BJ (cell line): ENCODE measurements at places on chromosomes 3 and 15. TPM values are rescaled to one million over a fixed set of nuclear protein-coding genes. Genes with fewer than 3 reads are reported as not detected.

DNA sequence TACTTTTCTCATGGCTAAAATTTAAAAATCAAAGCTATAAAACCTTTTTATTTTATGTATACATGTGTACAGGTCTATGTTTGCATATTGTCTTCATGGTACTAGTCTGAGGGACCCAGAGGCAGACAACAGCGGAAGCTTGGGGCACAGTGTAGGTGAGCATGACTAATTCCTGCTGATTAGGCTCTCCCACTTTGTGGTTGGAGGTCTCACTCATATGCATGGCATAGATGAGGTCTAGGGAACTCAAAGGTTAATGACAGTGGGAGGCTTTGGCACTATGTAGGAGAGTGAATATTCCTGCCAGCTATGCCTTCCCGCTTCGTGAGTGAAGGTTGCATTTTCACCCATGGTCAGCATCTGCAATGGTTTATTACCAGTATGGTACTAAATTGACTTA is 47.5 kb upstream of the AADACL2 start:
- no peak for DNase-seq

Gene HTR3E
- not detected in 2 replicates for polyA plus RNA-seq

Gene TEX55
- not detected in 2 replicates for polyA plus RNA-seq

Gene CCPG1
- polyA plus RNA-seq: 33.8 and 79.0 TPM in 2 replicates

Gene GPR160
- polyA plus RNA-seq: 0.09 and 0.29 TPM in 2 replicates

- no peak for DNase-seq
Measured at GRCh38 chr15:80242802-80243201, 9.2 kb downstream of the CTXND1 start.

DNA sequence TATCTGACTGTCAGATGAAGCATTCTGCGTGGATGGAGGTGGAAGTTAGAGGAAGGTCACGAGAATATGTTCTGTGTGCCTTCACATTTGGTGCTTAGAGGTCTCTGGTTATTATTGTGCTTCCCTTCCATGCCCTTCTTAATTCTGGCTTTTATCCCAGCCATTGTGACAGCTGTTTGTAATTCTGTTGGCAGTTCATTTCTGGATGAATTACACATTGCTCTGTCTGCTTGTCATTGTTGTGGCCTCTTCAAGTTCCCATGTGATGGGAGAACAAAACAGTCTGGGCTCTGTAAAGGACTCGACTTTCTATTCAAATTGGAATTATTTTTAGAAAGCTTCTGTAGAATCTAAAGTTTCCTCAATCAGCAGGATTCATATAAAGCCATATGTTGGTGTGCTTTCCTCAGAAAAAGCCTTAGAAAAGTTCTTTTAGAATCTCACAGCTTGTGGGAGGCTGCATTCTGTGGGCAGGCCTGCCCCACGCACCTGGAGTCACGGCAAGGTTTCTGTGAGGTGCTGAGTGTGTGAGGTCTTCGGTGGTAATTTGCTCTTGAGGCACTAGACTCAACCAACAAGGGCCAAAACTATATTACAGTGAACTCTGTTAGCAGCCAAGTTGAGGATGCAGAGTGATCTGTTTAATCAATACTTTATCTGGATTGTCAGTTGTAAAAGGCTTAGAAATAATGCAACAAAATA is 397.4 kb upstream of the AZI2 start:
- no peak for DNase-seq

DNA sequence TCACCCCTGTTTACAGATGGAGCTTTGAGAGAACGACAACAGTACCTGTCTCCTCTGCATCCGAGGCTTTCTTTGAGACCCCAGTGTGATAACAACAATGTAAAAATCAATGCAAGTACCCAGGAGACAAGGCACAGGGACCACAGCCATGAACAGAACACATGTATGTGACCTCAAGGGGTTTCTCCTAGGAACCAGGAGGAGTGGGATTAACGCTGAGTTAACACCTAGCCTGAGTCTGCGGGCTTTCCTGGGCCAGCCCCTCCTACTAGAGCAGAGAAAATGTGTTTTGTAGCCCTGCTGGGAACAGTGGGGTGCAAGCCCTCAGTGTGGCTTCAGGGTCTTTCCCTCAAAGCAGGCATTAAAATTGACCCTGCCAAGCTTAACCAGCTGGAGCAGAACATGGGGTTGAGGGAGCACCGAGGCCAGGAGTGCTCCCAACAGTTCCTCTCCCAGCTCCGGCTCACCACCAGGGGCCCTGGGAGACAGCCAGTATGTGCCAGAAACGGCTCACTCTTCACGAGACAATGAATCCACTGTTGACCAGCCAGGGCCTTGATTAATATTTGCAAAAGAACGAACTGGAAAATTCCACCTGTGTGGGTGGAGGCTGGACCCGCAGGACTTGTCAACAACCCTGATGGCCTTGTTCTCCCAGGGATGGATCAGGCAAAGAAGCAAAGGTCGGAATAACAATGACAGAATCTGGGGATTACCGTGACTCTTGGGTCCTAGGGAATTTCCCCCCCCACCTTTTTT is 3.6 kb downstream of the CHDH start:
- DNase-seq: no peak

DNA sequence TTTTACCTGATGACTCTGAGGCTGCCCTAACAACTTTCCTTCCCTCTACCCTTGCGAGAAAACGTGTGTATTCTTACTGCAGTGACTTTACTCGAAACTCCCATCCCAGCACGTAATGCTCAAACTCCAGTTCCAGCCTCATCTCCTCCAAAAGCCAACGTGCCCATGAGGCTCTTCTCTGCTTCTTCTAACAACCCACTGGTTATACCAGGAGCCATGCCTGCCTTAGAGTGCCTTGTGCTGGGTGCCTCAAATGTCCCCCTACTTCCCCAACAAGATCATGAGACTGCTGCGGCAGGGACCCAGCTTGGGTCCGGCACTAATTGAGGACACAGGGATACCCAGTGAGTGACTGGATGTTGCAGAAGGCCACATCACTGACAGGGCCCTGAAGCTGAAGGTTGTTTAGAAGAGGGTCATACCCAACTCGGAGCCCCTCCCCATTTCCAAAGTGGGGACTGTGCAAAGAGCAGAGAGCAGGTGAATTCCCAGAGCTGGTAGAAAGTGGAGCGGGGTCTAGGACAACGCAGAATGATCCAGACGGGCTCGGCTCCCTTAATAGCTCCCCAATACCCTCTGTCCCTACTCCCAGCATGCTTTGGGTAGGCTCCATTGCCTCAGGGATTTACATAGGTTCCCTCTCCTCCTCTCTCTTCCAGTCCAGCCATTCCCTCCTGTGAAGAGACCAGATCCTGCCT is 71.4 kb downstream of the BDH1 start:
- no peak for DNase-seq

- DNase-seq: peak; percentile 28
Measured at GRCh38 chr15:39587731-39588530, 7.1 kb downstream of the THBS1 start.

DNA sequence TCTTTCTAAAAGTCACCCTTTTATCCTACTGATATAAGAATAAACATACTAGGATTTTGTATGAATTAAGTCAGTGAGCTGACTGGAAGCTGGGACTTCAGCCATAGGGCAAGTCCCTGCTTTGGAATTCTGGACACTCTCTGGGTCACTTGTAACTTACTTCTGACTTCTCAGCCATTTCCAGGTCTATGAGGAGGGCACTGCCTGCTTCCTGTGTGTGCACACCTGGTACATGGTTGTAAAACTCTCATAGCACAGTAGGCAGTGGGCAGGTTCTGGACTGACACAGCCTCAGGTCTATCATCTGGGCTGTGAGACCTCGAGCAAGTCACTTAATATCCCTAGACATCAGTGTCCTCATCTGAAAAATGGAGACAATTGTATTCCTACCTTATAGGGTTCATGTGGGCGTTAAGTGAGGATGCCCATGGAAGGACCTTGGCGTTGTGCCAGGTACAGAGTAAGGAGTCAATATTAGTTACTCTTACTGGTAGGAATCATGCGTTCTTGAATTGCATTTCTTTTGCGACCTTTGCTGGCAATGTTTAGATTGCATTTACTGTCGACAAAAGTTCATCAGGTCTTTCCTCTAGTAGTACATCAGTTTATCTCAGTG is 27.5 kb upstream of the TGM5 start:
- DNase-seq: no peak

DNA sequence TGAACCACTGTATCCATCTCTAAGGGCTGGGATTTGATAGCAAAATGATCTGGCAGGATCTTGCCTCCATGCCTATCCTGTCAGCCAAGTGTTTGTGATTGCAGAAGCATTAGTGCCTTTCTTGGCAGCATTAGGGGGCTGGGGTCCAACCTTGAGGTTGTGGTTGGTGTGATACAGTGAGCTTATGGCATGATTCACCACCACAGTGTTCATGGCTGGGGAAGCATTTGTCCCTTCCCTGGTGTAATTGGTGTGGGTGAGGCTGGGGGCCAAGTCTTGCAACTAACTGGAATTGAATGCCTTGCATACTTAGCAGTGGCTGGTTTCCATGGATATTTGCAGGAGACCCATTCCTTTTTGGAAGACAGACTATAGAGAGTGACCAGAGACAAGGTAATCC is 271.0 kb upstream of the TBL1XR1 start:
- DNase-seq: peak; percentile 87
